Cortex of kidney (tissue), 1 donor: ENCODE measurements at places on chromosomes 3 and 15.

- no peak for DNase-seq
These were observed 89.8 kb downstream of the LRRC3B start for GRCh38 chr3:26712211-26713026.

GRCh38 chr3:43177085-43177484 is 71.2 kb upstream of the POMGNT2 start:
- DNase-seq, result no peak

- no peak for DNase-seq
These were observed 8.3 kb downstream of the PLD1 start for GRCh38 chr3:171801738-171802589.

- no peak for DNase-seq
These were observed 46.5 kb upstream of the WDR5B start for GRCh38 chr3:122462406-122462805.

GRCh38 chr3:62940771-62941563 is 65.8 kb upstream of the CADPS start:
- DNase-seq, result no peak

- DNase-seq, result no peak
These were observed 27.1 kb downstream of the FILIP1L start for GRCh38 chr3:100087198-100087597.

DNA sequence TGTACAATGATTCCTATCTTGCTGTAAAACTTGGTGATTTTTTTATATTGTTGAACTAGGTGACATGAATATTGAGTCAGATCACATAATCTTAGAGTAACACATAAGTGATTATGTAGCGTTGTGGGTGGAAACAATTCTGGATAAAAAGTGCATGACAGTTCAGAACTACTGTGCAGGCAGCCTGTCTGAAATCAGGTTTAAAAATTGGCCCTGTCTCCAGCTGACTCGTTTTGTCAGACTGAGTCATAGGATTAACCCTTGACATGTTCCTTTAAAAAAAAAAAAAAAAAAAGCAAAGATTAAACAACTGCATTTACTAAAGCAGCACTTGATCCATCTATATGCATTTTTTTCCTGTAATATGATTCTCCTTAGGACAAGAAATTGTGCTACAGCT is 160.0 kb upstream of the CGNL1 start:
- DNase-seq, result no peak

- no peak for DNase-seq
These were observed 1.5 kb downstream of the ARPC4 start for GRCh38 chr3:9794400-9794799.

DNA sequence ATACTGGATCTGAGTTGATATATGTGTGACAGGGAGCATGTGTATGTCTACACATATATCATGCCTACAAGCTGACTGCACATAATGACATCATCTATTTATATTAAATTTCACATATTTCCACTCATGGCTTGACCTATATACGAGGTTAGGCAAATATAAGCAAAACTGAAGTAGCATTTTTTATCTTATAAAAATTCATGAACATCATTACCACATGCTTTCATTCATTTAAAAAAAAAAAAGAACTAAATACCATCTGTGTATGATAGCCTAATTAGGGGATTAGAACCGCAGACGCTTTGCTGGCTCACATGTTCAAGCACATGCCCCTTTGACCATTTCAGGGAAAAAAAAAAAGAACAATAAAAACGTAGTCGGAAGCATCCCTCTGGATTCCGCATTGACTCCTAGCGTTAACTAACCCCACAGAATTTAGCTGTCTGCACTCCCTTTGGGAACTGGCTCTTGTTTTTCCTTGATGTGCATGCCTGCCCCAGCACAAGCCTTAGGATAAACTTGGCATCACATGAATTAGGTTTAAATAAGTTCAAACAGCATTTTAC is 888.4 kb downstream of the ROBO1 start:
- no peak for DNase-seq

GRCh38 chr15:99212406-99212805 is 37.0 kb downstream of the TTC23 start:
- no peak for DNase-seq

- DNase-seq, result no peak
These were observed 59.9 kb downstream of the KAT2B start for GRCh38 chr3:20100151-20100550.

GRCh38 chr15:61527836-61528580 is 298.9 kb upstream of the RORA start:
- DNase-seq, result no peak

- DNase-seq, result no peak
These were observed 63.9 kb downstream of the CHAC1 start for GRCh38 chr15:41017066-41017735.

GRCh38 chr3:82133070-82133606 is 371.7 kb upstream of the GBE1 start:
- DNase-seq, result no peak

GRCh38 chr15:30041868-30042267 is 40.9 kb upstream of the GOLGA8J start:
- DNase-seq, result no peak

GRCh38 chr3:112736805-112737566 is 96.0 kb upstream of the CCDC80 start:
- DNase-seq, result no peak
